ENCODE measurements at places on chromosomes 2 and 18. TPM values are rescaled to one million over a fixed set of nuclear protein-coding genes. Genes with fewer than 3 reads are reported as not detected.

Gene SATB2
- total RNA-seq, result 3.9 TPM

Gene PRLH
- total RNA-seq, result not detected

Gene MAP2
- 6.3 TPM for total RNA-seq

Gene BOK
- 10.1 TPM for total RNA-seq

Gene ST8SIA3
- total RNA-seq, result not detected

Gene RANBP2
- 92.7 TPM for total RNA-seq

Gene UGT1A5
- not detected for total RNA-seq

Gene DAPL1
- 3.7 TPM for total RNA-seq

Gene FAM124B
- total RNA-seq, result 0.99 TPM

Gene TEX44
- not detected for total RNA-seq

Gene SERPINB7
- not detected for total RNA-seq

Gene MDH1B
- 4.0 TPM for total RNA-seq

Gene UGT1A6
- total RNA-seq, result not detected

Gene PMAIP1
- 0.30 TPM for total RNA-seq

Gene ADD2
- total RNA-seq, result 1.2 TPM

Gene PPP1R1C
- total RNA-seq, result not detected

Gene LDLRAD4
- total RNA-seq, result 19.7 TPM

Gene ZNF521
- total RNA-seq, result 38.7 TPM

Gene VIT
- 2.9 TPM for total RNA-seq

Gene FBLN7
- 1.0 TPM for total RNA-seq

Gene RAB6C
- total RNA-seq, result not detected

Gene SPATA3
- total RNA-seq, result not detected

Gene TPO
- not detected for total RNA-seq

Gene ARHGEF33
- 1.3 TPM for total RNA-seq

Gene CPS1
- 7.0 TPM for total RNA-seq

Gene XIRP2
- total RNA-seq, result not detected

Gene KLF7
- total RNA-seq, result 14.4 TPM

Gene CABYR
- total RNA-seq, result 1.1 TPM

Gene NYAP2
- total RNA-seq, result not detected

Gene MOGAT1
- total RNA-seq, result not detected

Gene ITPRIPL1
- total RNA-seq, result 0.40 TPM

Gene G6PC2
- total RNA-seq, result not detected

Gene HOXD10
- total RNA-seq, result 0.38 TPM

Gene METTL21A
- total RNA-seq, result 10.9 TPM

Gene CRYGD
- 2.0 TPM for total RNA-seq

Gene MTCL1
- 6.1 TPM for total RNA-seq

Gene C2orf76
- 16.7 TPM for total RNA-seq

Gene FEV
- 0.11 TPM for total RNA-seq

Gene ABCB11
- not detected for total RNA-seq

Gene MARCO
- total RNA-seq, result 6.8 TPM

Gene CCDC93
- total RNA-seq, result 16.5 TPM

Gene ERBB4
- 3.5 TPM for total RNA-seq

Gene HAAO
- total RNA-seq, result 12.4 TPM

Gene OTOS
- not detected for total RNA-seq

Gene RAB11FIP5
- total RNA-seq, result 16.1 TPM

Gene STARD7
- total RNA-seq, result 40.3 TPM

Gene IL36G
- total RNA-seq, result not detected

Gene ANKRD44
- 20.8 TPM for total RNA-seq

Gene EMX1
- not detected for total RNA-seq

Gene CELF4
- 1.5 TPM for total RNA-seq

Gene PTRHD1
- total RNA-seq, result 28.3 TPM

Gene TRIM43
- not detected for total RNA-seq

Gene COL3A1
- 192 TPM for total RNA-seq

Gene ABHD1
- 1.1 TPM for total RNA-seq

Gene SH3RF3
- 8.1 TPM for total RNA-seq

Gene LRRTM1
- total RNA-seq, result 0.25 TPM

Gene SERPINB4
- not detected for total RNA-seq

Gene GNLY
- total RNA-seq, result 0.46 TPM

Gene ACMSD
- total RNA-seq, result not detected
